ENCODE measurements at places on chromosomes 12 and 14.

DNA sequence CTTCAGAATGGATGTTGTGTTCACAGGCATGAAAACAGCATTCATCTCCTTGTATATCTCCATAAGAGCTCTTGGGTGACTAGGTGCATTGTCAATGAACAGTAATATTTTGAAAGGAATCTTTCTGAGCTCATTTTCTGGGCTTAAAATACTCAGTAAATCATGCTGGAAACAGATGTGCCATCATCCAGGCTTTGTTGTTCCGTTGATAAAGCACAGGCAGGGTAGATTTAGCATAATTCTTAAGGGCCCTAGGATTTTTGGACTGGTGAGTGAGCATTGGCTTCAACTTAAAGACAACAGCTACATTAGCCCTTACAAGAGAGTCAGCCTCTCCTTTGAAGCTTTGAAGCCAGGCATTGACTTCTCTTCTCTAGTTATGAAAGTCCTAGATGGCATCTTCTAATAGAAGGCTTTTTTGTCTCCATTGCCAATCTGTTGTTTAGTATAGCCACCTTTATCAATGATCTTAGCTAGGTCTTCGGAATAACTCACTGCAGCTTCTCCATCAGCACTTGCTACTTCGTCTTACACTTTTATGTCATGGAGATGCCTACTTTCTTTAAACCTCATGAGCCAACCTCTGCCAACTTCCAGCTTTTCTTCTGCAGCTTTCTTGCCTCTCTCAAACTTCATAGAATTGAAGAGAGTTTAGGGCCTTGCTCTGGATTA, 79.6 kb upstream of the PSMA6 start:
- no peak for DNase-seq

DNA sequence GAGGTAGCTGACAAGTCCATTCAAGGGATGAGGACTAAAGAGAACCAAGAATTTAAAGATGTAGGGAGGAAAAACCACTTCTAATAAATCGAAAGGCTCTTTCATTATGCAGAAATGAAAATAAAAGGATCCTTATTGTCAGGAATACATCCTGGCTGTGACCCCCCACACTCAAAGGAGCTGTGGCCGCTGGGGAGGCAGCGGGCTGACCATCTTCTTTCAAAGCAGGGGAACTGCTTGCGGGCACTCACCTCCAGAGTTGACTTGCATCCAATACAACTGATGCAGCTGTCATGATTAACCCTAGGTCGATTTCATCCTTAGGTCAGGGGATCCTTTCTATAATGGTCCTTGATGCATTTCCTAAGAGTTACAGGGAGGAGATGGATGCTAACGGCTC, 35.3 kb downstream of the TRAFD1 start:
- no peak for DNase-seq

DNA sequence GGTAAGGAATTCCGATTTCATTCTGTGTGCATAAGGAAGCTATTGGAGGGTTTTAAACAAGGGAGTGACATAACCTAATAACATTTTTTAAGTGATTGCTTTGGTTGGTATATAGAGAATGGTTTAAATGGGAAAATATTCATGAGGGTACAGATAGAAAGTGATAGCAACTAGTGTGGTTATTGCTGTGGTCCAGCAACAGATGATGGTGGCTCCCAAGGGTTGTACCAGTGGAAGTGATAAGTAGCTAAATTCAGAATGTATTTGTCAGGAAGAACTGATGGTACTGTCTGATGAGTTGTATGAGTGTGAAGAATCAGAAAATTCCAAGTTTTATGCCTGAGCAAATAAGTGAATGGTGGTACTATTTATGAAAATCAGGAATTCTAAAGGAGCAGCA, 2.6 kb upstream of the CNOT2 start:
- DNase-seq = no peak

- no peak for DNase-seq
These were observed 44.3 kb upstream of the SPTLC2 start for GRCh38 chr14:77660754-77661153.

DNA sequence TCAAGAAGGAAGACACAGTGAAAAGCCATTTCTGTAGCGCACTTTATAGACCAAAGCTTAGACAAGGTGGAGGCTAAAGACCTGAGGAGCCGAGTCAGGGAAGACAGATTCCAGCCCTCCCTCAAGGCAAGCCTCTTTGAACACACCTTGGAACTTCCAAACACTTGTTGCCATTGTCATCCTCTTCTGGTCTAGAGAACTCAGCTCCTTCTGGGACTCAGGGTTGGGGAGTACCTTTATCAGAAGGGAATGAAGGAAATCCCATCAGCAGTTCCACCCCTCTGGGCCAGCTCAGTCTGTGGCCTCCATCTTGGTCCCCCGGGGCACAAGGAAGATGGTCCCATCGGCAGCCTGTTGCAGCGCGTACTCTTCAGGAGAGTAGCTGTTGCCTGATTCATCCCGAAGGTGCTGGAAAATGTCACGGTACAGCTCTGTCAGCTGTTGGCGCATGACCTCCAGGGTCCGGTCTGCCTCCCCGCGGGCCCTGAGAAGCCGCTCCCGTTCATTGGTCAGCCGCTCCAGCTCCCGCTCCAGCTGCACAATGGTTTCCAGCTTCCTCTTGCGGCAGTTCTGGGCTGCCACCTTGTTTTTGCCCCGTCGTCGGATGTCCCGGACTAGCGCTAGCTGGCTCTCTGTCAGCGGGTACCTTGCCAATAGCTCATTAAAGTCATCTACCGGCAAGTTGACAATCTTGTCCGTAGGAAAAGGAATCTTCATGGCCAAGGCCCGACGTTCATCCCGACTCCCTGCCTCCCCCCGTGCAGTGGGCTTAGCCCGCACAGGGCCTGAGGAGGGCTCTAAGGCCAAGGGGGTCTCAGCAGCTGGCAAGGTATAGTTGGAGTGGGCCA, 8.5 kb downstream of the NFE2 start:
- DNase-seq = no peak

DNA sequence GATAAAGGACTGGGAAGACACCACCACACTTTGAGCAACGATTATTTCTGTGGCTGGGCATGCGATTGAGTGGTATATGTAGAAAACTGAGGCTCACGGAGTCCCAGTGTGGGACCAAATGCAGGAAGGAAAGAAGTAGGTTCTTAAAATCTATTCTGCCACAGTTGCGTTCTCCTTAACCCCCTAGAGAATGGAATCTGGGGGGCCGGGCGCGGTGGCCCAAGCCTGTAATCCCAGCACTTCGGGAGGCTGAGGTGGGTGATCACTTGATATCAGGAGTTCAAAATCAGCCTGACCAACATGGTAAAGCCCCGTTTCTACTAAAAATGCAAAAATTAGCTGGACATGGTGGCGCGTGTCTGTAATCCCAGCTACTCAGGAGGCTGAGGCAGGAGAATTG, 29.9 kb upstream of the CORO1C start:
- no peak for DNase-seq

- no peak for DNase-seq
These were observed 39.8 kb downstream of the SAMD4A start for GRCh38 chr14:54606631-54607133.

- no peak for DNase-seq
These were observed 381.7 kb downstream of the DIO2 start for GRCh38 chr14:79829405-79830166.

DNA sequence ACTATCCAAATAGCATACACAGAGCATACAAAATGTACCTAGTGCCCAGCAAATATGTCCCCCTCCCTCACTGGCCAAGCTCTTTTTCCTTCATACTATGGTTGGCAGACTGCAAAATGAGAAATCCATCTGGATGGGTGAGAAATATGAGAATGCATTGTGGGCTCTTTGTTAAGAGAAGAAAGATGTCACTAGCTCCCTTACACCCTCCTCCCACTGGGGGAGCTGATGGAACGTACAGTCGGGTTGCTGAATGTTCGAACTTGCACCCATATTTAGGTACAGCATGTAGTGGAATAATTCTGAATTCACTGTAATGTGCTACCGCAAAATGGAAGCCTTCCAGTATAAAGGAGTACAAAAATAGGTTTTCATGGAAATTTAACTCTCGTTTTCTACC, 377.4 kb downstream of the GRIN2B start:
- DNase-seq = no peak

DNA sequence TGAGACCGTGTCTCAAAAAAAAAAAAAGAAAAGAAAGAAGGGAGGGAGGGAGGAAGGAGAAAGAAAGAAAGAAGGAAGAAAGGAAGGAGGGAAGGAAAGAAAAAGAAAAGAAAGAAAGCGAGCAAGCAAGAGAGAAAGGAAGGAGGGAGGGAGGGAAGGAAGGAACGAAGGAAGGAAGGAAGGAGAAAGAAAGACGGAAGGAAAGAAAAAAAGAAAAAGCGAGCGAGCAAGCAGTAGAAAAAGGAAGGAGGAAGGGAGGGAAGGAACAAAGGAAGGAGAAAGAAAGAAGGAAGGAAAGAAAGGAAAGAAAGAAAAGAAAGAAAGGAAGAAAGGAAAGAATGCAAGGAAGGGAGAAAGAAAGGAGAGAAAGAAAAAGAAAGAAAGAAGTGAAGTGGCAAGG, 504.0 kb downstream of the GLT1D1 start:
- no peak for DNase-seq

DNA sequence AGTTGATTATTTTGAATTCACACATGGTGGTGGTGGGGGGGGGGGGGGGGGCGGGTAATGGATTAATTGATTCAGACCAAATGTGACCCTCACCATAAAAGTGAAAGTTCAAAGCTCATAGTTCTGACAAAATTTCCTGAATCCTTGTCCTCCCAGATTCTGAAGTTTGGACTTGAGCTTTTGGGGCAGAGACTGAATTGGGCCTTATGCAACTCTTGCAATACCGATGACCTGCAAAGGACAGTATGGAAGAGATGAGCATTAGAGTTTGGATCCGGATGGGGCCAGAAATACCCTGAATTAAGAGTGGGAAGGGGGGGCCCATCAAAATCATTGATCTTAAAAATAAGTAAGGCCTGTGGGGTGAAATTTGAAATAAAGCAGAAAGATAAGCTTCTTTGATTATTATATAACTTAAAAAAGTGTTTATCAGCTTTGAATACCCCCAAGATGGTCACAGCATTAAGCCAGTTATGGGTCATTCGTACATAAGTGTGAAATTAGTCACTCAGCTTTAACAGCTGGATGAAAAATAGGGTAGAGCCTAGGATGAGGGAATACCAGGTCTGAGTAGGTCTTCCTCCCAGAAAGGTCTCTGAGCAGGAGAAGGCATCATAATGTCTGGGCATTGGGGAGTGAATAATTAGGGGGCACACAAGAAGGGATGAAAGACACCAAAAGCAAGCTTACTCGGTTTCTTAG, 2.1 kb upstream of the PYGL start:
- DNase-seq = no peak

DNA sequence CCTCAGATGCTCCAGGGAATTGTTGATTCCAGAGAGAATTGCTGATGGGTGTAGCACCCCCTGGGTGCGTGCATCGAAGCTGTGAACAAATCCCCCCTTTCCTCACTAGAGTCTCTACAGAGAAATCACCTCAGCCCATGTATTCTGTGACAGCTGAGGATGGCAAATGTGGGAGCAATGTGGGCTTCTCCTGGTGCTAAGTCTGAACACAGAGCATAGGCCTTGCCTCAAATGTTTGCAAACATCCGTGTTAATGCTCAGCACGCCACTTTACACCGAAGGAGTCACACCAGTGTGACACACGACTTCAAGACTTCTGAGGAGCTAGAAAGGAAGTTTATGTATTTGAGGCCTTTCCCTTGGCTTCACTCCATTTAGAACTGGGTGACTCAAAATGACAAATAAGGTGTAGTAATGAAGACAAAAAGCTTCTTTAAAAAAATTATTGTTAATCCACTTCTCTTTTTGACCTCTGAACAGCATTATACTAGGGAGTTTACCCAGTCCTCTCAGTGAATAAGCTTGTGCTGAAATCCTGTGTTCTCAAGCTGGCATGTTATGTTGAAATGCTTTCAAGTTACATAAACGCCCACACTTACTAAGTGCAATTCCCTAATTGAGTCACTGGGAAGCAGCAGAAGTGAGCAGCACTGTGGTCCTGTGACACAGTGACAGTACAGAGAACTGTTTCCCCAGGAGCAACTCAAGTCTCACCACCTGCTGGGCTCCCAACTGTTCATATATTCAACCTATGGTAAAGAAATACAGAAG, 92.9 kb downstream of the FAR2 start:
- DNase-seq = no peak

GRCh38 chr14:53137568-53138203, 15.4 kb downstream of the DDHD1 start:
- DNase-seq = no peak

GRCh38 chr12:29691161-29691854, 92.4 kb downstream of the TMTC1 start:
- DNase-seq = no peak

DNA sequence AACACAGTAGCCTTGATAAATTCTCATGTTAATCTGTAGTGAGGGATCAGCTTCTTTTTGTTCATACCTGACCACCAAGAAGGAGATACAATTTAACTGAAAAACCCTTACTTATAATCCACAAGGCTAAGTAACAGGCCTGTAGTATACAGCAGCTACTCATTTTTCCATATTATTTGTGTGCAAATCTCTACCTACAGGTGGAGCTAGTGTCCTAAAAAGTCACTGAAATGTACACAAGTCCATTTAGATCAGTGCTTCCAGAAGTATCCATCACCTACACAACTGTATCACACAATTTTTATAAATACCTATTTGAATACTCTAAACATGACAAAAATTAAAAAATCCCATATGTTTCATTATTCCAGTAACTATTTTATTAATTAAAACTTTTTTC, 173.2 kb downstream of the SLC35F4 start:
- DNase-seq = no peak

- no peak for DNase-seq
These were observed 17.6 kb downstream of the SOAT2 start for GRCh38 chr12:53120685-53121525.

GRCh38 chr14:48398675-48399282, 723.4 kb upstream of the MDGA2 start:
- DNase-seq = no peak

- DNase-seq = no peak
These were observed 2.4 kb downstream of the LRIG3 start for GRCh38 chr12:58917699-58918468.

- DNase-seq = no peak
These were observed 159.2 kb downstream of the TGFB3 start for GRCh38 chr14:75822522-75823141.

DNA sequence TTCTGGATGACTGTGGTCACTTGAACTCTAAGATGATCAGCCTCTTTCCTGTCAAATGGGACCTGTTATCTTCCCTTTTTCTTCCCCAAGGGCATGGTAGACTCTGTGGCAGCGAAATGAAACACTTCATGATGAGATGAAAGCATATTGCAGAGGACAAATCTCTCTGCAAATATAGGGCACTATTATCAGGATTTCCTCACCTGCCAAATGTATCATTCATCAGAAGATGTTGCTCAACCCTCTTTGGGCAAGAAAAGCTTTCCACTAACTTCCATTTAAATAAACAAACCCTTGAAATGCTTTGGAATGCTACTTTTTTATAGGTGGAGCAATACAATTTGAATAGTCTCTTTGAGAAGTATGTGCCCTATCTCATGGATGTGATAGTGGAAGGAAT, 105.0 kb downstream of the DNAH10 start:
- DNase-seq = no peak

GRCh38 chr14:72615451-72616121, 278.3 kb downstream of the DPF3 start:
- DNase-seq = no peak

DNA sequence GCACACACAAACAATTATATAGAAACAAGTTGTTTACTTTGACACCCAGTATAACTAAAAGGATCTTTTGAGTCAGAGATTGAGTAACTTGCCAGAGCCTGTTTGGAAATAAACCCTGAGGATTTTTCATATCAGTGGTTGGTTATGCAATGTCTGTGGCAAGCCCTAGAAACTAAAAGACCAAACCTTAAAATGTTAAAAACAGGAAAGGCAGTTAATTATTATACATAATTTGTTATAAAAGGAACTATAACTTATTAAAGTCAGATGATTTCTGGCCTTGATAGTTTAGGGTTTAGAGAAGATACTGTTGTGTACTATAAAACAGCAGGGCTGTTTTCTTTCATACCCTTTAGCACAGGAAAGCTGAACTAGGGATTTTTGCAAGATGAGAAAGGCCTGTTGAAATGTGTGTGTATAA, 44.1 kb downstream of the PSEN1 start:
- DNase-seq = no peak
